Myocyte (in vitro differentiated cells): ENCODE measurements at places on chromosomes 5 and 9. TPM values are rescaled to one million over a fixed set of nuclear protein-coding genes. Genes with fewer than 3 reads are reported as not detected.

- DNase-seq = no peak
These were observed 21.8 kb upstream of the DENND4C start for GRCh38 chr9:19208653-19209052.

Gene SLC45A2
- 0.05 and 0.37 TPM in 2 replicates for total RNA-seq

Gene KCNIP1
- total RNA-seq = 0.10 TPM in 1 of 2 replicates, not detected in the other

DNA sequence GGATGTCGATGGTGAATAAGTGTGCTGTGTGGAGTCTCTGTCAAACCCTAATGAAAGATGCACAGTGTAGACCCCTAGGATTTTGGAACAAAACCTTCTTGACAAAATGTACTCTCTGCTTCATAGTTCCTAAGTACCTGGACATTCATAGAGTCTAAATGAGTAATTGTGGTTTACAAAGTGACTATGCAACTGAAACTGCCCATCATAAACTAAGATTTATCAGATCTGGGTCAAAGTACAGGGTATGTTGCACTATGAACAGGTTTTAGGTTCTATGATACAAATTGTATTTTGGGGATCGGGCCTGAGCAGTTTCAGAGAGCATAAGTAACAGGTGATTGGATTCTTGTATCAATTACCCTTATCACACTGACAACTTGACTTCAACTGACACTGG is 79.4 kb downstream of the LURAP1L start:
- no peak for DNase-seq

- DNase-seq = peak; percentile 96
These were observed 48.9 kb downstream of the CXXC5 start for GRCh38 chr5:139696894-139697658.

Gene DPYSL3
- total RNA-seq = 16.4 and 21.0 TPM in 2 replicates

GRCh38 chr5:38556599-38557307 is at the start of gene LIFR:
TSS of gene LIFR (minus strand) at chr5:38556646. CDS start at chr5:38530647, 25,999 bp downstream.
- DNase-seq = peak; percentile 90

- no peak for DNase-seq
These were observed 295.7 kb upstream of the PANK3 start for GRCh38 chr5:168874713-168875380.

DNA sequence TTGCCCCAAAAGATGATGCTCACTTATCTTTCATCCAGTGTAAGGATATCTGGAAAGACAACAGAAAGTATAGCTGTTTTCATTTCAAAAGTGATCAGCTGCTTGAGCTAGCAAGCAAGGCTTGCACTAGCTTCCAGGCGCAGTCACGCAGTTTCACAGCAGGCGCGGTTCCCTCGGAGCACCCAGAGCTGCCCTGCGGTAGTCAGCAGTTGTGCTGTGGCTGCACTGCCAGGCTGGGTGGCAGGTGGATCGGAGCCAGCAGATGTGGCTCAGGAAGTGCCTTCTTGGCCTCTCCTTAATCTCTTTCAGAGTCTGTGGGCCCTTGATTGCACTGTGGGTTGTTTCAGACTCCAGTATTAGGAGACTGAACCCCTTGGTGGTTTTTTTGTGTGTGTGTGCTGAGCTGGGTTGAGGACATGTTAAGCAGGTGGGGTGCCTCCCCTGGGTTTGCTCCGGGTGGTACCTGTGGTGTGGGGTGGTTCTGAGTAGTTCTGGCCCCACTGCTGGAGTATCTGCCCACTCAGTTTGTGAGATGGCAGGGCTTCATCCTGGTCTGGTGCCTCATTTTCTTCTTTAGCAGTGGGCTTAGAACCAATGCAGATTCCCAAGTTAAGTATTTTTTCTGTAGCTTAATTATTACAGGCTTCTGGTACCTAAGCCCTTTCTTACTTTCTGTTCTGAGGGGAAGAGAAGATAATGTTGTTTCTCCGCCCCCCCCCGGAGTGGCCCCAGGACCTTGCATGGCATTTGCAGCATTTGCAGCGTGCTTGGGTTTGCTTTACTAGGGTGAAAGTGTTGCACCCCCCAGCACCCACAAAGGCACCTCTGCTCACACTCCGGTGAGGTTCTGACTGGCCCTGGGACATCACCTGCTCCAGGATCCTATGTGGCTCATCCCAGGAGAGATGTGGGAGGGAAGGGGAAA is 16.4 kb downstream of the TENT4A start:
- peak; percentile 82 for DNase-seq

Gene TNFSF8
- not detected in 2 replicates for total RNA-seq

GRCh38 chr9:38176251-38176650 is 107.2 kb upstream of the SHB start:
- no peak for DNase-seq

Gene FCN1
- not detected in 2 replicates for total RNA-seq

Gene TIGD6
- total RNA-seq = 5.0 and 6.7 TPM in 2 replicates

DNA sequence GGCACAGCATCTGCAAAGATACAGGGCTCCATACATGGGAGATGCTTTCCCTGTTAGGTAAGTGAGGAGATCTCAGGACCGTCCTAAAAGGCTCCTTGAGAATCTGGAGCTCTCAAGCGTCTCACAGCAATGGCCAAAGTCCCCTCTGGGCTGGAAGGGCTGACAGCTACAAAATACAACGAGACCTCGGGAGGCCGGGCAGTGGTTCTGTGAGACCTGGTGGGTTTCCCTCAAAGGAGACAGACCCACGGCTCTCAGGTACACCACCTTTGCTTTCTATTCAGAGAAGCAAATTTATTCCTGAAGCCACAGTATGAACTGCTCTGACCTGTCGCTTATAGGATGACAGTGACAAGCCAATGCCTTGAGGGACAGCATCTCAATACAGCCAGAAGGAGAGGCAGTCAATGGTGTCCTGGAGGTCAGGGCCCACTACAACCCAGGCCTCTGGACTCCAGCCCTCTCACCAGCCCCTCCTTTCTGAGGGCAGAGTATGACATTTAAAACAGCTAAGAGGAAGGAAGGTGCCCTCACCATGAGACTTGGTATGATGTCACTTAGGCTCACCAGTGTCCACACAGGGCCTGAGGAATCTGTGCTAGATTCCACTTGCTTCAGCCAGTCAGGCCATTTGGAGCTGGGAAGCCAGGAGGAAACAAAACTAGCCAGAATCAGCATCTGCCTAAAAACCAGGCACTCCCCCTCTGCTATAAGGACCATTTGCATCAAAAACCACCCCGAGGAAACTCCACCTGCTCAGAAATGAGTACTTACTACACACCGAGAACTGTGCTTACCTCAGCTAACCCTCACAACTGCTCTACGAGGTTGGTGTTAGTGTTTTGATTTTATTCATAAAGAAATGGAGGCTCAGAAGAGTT is 86.5 kb upstream of the FSTL4 start:
- DNase-seq = no peak
